ENCODE measurements at places on chromosomes 11 and 22.

DNA sequence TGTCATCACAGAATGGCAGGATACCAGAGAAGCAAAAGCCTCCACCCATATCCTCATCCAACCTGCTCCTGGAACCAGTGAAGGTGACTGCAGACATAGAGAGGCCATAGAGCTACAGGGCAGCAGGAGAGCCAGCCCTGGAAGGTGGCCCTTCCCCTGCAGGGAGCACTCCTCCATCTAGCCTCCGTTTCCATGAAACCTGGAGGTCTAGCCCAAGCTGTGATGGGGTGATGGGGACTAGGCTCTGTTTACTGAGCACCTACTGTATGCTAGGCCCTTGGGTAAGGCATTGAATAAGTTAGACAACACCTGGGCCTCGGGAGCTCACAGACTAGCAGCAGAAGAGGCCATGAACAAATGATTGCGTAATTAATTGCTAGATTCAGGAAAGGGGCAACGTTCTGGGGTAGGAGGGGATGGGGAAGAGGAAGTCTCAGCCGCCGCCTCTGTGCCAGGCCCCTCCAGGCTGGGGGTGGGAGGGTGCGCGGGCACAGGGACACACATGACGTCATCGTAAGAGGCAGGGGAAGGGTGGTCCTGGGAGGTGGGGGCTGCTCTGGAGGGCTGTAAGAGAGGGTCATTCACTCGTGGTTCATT, 784 bp upstream of the SYNGR1 start:
- H3K4me1 ChIP-seq, result peaks cover 10% of the 10 kb centered on the region
- no peaks in the 10 kb centered on the region for H3K36me3 ChIP-seq
- peak overlapping the region; percentile 70 for H3K4me3 ChIP-seq
- no peak for DNase-seq
- H3K27me3 ChIP-seq, result peaks cover 10% of the 10 kb centered on the region

DNA sequence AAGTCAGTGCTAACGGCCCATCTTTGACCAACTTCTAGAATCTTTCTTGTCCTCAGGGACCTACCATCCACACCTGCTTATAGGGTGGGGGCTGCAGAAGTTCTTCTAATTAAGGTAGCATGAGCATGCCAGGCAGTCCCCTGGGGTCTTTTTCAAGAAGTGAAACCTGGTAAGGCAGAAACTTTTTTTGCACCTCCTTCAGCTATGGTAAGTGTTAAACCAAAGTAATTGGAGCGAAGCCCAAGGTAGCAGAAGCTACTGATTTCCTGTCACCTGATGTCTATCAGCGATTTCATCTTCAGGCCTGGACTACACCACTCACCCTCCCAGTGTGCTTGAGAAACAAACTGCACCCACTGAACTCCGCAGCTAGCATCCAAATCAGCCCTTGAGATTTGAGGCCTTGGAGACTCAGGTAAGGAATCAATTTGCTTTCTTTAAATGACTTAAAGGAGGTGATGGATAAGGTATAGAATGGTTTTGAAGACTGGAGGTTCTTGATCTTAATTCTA, at the start of gene MS4A1:
MS4A1 (plus strand) TSS at position 317 of the 512 bp plus-strand sequence. CDS start 6,528 bp downstream, outside the sequence.
- no peaks in the 10 kb centered on the region for H3K36me3 ChIP-seq
- H3K4me1 ChIP-seq, result peaks cover 8% of the 10 kb centered on the region
- peaks cover 7% of the 10 kb centered on the region for H3K27me3 ChIP-seq
- no peak for DNase-seq
- H3K4me3 ChIP-seq, result no peak within 1 kb of the TSS

- H3K36me3 ChIP-seq, result no peaks in the 10 kb centered on the region
- H3K27me3 ChIP-seq, result no peaks in the 10 kb centered on the region
- no peak for DNase-seq
- H3K4me3 ChIP-seq, result no peak overlapping the region
These were observed 30.9 kb upstream of the WNT7B start for GRCh38 chr22:46007848-46008261.

DNA sequence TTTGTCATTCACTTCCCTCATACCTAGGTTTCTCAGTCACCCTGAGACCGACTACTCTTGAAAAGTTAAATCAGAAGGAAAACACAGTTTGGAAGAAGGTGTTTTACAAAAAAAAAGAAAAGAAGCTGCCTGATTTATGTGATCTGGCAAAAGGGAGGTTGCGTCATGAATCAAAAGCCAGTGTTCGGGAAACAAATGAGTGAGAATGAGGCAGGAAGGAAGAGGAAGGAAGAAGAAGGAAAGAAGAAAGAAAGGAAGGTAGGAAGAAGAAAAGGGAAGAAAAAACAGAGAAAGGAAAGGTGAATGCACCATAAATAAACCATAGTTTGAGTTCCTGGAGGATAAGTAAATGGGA, 314.6 kb downstream of the BLID start:
- H3K4me1 ChIP-seq, result no peaks in the 10 kb centered on the region
- DNase-seq, result no peak
- no peak overlapping the region for H3K4me3 ChIP-seq
- H3K36me3 ChIP-seq, result no peaks in the 10 kb centered on the region
- H3K27ac ChIP-seq, result no peak overlapping the region

DNA sequence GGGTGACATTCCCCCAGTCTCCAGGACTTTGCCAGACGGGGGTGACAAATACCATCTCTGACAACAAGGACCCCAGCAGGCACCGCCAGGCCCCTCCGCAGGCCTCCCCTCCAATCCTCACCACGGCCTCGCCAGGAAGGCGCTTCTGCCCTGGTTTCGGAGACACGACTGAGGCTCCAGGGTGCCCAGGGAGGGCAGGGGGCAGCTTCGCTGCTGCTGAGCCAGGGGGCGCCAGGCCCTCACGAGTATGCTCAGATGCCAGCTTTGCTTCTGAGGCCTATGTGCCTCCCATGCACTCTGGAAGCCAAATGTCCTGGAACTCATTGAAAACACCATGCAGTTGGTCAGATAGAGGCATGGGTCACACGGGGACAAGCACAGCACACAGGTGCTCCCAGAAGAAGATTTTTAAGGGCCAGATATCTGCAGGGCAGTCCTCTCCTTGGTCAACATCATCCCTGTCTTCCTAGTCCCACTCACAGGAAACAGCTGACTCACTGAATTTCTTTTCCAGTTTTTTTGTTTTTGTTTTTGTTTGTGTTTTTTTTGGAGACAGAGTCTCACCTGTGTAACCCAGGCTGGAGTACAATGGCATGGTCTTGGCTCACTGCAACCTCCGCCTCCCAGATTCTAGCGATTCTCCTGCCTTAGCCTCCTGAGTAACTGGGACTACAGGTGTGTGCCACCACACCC, 19.9 kb downstream of the BID start:
- peak; percentile 70 for DNase-seq
- no peak overlapping the region for H3K27ac ChIP-seq
- H3K36me3 ChIP-seq, result no peaks in the 10 kb centered on the region
- H3K4me3 ChIP-seq, result no peak overlapping the region

GRCh38 chr11:44028401-44028800, 19.4 kb upstream of the ACCSL start:
- no peak overlapping the region for H3K27ac ChIP-seq
- no peaks in the 10 kb centered on the region for H3K36me3 ChIP-seq
- no peaks in the 10 kb centered on the region for H3K4me1 ChIP-seq
- peaks cover 38% of the 10 kb centered on the region for H3K27me3 ChIP-seq
- no peak overlapping the region for H3K4me3 ChIP-seq

DNA sequence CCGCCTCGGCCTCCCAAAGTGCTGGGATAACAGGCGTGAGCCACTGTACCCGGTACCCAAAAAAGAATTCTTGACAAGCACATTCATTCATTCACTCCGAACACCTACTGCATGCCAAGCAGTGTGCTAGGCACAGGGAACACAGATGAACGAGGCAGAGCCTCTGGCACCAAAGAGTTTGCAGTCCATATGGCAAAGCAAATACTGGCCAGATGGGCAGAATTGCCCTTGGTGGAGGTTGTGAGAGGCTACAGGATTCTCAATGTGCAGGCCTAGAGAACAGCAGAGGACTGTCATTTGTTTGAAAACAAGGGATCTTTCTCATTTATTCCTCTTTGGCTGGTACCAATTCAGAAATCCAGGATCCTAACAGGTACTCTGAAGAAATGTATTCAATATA, 27.5 kb upstream of the MTCH2 start:
- H3K27ac ChIP-seq, result no peak overlapping the region
- no peak for DNase-seq
- peaks cover 9% of the 10 kb centered on the region for H3K4me1 ChIP-seq
- no peak overlapping the region for H3K4me3 ChIP-seq

DNA sequence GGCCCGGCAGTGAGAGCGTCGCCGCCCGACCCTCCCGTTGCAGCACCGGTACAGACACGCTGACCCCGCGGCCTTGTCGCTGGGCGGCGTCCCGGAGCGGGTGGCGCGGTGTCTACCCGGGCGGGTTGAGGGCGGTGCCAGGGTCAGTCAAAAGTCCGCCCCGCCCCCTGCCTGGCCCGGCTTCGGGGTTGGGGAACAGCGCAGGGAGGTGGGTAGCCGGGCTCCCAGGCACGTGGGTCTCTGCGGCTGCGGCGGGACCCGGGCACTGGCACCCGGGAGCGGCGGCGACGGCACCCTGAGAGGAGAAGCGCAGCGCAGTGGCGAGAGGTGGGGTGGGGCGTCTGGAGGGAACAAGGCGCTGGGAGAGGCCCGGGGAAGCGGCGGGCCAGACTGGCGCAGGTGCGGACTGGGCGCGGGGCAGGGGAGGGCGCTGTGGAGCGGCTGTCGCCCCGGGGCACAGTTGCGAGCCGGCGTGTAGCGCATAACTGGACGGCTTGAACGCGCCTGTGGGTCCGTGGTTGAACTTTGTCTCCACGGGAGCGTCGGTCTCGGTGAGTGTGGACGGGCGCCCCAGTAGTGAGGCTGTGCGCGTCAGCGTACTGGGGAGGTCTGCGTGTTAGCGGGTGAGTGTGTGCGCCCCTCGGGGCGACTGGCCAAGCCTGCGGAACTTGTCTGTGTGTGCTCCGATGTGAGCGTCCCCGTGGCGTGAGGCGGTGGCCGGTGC, at the start of gene P2RY2:
P2RY2 (plus strand) TSS at position 176 of the 724 bp plus-strand sequence. CDS start 15,879 bp downstream, outside the sequence.
- peaks cover 5% of the 10 kb centered on the region for H3K4me1 ChIP-seq
- H3K27ac ChIP-seq, result no peak within 1 kb of the TSS
- DNase-seq, result peak; percentile 71
- peaks cover 21% of the 10 kb centered on the region for H3K27me3 ChIP-seq
- peak within 1 kb of the TSS; percentile 42 for H3K4me3 ChIP-seq
- no peaks in the 10 kb centered on the region for H3K36me3 ChIP-seq

DNA sequence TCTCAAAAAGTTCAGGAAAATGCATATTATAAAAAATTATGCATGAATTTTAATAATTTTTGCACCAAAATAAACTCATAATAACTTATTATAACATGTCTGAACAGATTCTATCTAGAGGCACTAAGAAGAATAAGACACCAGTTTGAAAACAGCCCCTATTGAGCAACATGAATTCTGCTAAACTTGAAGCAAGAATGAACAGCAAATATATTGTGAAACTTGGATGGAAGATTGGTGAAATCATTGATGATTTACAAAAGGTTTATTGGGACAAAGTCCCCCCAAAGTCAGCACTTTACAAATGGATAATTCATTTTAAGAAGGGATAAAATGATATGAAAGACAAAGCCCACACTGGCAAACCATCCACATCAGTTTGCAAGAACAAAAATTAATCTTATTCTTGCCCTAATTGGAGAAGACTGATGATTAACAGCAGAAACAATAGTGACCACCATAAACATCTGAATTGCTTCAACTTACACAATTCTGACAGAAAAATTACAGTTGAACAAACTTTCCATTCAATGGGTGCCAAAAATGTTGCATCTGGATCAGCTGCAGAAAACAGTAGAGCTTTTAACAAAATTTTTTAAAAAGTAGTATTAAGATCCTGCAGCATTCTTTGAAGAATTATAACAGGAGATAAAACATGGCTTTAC, 257.5 kb upstream of the FAT3 start:
- no peaks in the 10 kb centered on the region for H3K36me3 ChIP-seq
- no peaks in the 10 kb centered on the region for H3K4me1 ChIP-seq
- no peak overlapping the region for H3K27ac ChIP-seq
- DNase-seq, result no peak
- no peak overlapping the region for H3K4me3 ChIP-seq

DNA sequence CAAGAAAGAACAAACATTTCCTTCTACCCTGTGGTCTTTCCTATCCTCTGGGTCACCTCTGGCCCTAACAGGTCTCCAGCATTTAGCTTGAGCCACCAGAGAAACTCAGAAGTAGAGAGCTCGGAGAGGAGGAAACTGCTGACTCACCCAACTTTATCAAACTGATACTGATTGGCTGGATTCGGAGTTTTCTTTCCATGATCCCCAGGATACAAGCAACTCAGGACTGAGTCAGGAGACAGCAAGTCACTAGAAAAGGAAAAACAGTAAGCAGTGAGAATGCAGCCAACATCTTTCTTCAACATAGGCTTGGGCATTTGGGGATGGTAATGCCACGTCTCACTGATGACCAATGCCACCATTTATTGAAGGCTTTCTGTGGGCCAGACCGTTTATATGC, 32.7 kb downstream of the THOC5 start:
- H3K27ac ChIP-seq, result no peak overlapping the region
- no peak overlapping the region for H3K4me3 ChIP-seq
- peaks cover 41% of the 10 kb centered on the region for H3K36me3 ChIP-seq
- H3K4me1 ChIP-seq, result no peaks in the 10 kb centered on the region

- no peak overlapping the region for H3K27ac ChIP-seq
- no peak for DNase-seq
- no peaks in the 10 kb centered on the region for H3K27me3 ChIP-seq
- H3K36me3 ChIP-seq, result no peaks in the 10 kb centered on the region
- no peaks in the 10 kb centered on the region for H3K4me1 ChIP-seq
These were observed 53.0 kb upstream of the PRR5 start for GRCh38 chr22:44648821-44649565.

GRCh38 chr22:47691152-47691895, 928.9 kb downstream of the TBC1D22A start:
- no peaks in the 10 kb centered on the region for H3K36me3 ChIP-seq
- H3K4me1 ChIP-seq, result no peaks in the 10 kb centered on the region
- no peak overlapping the region for H3K4me3 ChIP-seq
- H3K27me3 ChIP-seq, result no peaks in the 10 kb centered on the region

GRCh38 chr11:81970886-81971285, 762.8 kb downstream of the FAM181B start:
- H3K36me3 ChIP-seq, result no peaks in the 10 kb centered on the region
- H3K27me3 ChIP-seq, result no peaks in the 10 kb centered on the region
- no peak overlapping the region for H3K4me3 ChIP-seq

GRCh38 chr22:33591946-33592345, 328.3 kb downstream of the LARGE1 start:
- no peak overlapping the region for H3K4me3 ChIP-seq
- no peaks in the 10 kb centered on the region for H3K36me3 ChIP-seq
- H3K27ac ChIP-seq, result no peak overlapping the region
- DNase-seq, result no peak
- H3K4me1 ChIP-seq, result no peaks in the 10 kb centered on the region
- H3K27me3 ChIP-seq, result no peaks in the 10 kb centered on the region

DNA sequence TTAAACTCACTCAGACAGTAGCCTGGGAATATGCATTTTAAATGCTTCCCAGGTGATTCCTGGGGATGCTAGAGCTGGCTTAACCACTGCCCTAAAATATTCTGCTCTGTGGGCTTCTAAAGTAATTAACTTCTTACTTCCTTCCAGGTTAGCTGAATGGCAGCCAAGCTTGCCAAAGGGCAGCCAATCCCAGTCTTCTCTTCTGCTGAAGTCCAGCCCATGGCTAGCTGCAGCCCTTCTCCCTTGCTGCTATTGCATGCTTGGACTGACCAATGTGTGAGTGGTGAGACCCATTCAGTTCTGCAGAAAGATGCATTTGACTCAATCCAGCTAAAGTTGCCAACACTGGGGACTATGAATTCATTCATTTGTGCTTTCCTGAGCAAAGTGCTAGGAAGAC, 411.9 kb downstream of the SOX6 start:
- no peak overlapping the region for H3K4me3 ChIP-seq
- H3K36me3 ChIP-seq, result no peaks in the 10 kb centered on the region
- H3K4me1 ChIP-seq, result no peaks in the 10 kb centered on the region
- peaks cover 2% of the 10 kb centered on the region for H3K27me3 ChIP-seq
